ENCODE measurements at places on chromosomes 11 and 22.

- DNase-seq: peak; percentile 26
Observed at GRCh38 chr11:36577859-36578258, 10.1 kb downstream of the RAG1 start.

DNA sequence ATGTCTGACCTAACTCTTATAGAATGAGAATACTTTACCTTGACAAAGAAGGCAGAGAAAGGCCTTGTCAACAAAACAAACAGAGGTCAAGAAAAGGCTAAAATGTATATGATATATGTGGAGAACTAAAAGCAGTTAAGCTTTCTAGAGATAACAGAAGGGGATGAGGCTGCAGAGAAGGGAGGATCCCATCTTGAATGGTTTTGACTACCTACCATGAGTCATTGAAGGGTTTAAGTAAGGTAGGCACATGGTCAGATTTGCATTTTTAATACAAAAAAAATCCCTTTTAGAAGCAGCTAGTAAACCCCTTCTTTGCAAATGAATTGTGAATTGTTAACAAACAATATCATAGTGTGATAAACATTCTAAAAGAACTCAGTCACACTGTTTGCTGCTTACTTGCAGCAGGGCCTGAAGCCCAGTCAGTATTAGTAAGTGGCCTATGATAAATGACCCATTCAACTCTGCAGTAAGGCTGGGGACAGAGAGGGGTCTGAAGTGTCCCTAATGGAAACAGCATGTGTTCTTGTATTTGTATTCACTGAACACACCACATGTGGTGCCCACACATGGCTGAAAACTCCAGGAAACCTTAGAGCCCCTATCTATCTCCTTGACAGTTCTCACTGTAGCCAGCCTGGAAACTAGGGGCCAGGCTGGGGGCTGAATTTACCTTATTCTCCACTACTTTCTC, 328.8 kb upstream of the PITPNB start:
- DNase-seq: no peak

- DNase-seq: no peak
Observed at GRCh38 chr11:102830001-102830727, 13.2 kb downstream of the MMP3 start.

DNA sequence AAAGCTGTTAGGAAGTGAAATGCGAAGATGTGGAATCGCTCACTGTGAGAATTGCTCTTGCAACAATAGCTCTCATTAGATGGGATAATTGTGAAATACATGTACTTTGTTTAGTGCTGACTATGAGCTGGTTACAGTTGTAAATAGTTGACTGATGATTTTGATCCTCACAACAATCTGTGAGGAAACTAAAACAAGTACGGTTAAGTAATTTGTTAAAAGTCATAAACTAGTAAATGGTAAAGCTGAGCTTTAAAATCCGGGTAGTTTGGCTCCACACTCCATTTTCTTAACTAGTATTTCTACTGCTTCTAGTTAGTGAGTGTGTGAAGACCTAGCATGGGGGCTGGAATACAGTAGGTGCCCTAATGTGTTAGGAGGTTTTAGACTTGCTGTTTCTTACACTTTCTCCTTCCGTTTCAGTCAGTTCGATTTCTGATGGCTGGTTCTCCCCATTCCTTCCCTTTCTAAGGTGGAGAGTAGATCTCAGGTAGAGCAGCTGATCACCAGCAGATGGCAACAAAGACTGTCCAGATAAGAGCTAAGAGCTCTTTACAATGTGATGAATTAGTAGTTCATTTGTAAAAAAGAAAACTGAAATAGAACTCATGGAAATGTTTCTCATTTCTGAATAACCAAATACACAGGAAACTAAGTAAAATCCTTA, 16.3 kb upstream of the CYP2R1 start:
- DNase-seq: no peak

DNA sequence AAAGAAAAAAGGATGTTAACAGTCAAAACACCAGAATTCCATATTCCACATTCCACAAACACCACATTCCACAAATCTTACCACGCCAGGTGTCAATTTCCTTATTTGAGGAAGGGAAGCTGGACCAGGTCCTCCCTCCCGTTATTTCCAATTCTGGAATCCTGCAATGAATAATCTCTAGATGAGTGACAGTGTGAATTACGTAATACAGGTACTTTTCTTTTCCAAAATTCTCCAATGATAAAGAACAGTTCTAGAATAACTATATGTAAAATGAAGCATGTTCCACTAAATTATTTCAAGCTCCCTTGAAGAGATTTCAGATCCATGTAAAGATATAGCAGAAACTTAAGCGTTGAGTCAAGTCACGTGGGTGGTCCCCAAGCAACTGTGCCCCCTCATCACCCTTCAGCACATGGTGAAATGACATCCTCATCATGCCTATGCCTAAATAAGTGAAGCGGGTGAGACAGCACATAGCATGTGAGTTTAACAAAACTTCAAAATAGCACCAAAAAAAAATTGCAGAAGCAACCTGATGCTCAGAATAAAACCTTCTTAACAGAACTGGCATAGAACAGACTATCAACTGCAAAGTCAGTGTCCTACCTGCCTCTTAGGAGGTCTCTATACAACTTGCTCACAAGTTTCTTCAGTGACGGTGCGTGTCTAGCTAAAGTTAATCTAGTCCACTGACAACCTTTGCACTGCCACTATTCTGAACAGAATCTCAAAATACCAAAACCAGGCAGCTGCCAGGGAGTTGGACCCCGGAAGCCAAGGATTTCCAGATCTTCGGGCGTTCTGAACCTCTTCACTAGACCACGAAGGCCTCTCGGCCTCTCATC, 876 bp downstream of the NFRKB start:
- no peak for DNase-seq

DNA sequence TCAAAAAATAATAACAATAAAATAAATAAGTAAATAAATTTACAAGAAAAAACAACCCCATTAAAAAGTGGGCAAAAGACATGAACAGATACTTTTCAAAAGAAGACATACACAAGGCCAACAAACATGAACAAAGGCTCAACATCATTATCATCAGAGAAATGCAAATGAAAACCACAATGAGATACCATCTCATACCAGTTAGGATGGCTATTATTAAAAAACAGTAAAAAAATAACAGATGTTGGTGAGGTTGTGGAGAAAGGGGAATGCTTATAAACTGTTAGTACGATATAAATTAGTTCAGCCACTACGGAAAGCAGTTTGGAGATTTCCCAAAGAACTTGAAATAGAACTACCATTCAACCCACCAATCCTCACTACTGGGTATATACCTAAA, 44.6 kb downstream of the PRCP start:
- DNase-seq: no peak

DNA sequence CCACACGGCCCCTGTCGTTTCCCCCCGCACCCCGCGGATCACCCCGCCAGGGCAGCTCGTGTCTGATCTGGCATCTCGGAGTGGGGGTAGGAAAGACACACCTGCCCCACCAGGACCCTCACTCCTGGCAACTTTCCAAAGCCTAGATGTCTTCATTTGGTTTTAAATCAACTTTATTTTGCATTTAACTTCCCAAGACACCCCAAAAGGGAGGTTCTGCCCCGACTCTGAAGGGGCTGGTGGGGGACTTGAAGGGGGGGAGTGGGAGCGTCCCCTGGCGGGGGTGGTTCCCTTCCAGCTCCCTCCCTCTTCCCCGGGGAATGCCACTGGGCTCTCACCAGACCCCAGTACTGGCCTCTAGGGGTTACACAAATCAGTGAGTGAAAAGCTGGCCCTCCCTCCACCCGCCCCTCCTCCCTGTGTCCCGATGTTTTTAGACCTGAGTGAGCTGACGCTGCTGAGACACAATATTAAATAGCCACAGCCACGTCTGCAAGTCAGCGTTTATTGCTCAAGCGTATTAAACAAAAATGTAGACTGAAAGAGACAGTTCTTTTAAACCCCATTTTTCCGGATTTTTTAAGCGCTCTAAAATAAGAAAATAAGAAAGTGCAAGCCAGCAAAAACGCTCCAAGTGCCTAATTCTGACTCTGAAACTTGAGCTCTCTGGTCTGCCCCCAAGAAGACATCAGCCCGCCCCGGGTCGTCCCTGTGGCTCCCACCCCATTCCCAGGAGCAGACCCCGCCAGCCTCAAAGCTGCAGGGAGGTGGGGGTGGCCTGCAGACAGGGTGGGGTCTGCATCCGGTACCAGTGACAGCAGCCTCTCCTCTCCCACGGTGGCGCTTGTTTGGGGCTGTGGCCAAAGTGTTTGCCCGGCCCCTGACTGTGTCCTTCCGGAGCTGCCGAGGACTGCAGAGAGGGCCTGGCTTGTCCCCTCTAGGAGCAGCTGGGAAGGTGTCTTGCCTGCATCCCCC, 1.1 kb upstream of the TTLL8 start:
- peak; percentile 4 for DNase-seq

GRCh38 chr11:27972522-27973170, 135.3 kb downstream of the KIF18A start:
- DNase-seq: no peak

Data from stromal cell of bone marrow (primary cell).